Hindlimb muscle (tissue), 1 donor: ENCODE measurements at places on chromosomes 7 and 10.

- no peak for DNase-seq
These were observed 30.1 kb downstream of the CXCL12 start for GRCh38 chr10:44354771-44355170.

DNA sequence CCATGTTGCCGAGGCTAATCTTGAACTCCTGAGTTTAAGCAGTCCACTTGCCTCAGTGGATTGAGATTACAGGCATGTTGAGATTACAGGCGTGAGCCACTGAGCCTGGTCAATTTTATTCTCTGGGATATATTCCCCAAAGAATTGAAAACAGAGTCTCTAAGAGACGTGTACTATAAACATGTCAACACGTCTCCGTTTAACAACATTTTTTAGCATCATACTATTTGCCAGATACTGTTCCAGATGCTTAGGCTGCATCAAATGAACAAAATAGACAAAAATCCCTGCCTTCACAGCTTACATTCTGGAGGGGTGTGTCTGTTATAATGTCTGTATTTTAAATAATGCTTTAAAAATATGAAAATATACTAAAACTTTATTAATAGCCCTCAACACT is 54.1 kb upstream of the PRKG1 start:
- DNase-seq, result no peak

- DNase-seq, result peak; percentile 39
These were observed 16.1 kb downstream of the MYO1G start for GRCh38 chr7:44962483-44963251.

GRCh38 chr7:33926535-33926934 is 21.2 kb downstream of the BMPER start:
- DNase-seq, result no peak

GRCh38 chr7:28095231-28095630 is 85.4 kb downstream of the JAZF1 start:
- DNase-seq, result no peak

- DNase-seq, result no peak
These were observed 138.8 kb downstream of the SFMBT2 start for GRCh38 chr10:7272008-7272407.

GRCh38 chr7:131244259-131244852 is 83.3 kb upstream of the MKLN1 start:
- DNase-seq, result no peak

DNA sequence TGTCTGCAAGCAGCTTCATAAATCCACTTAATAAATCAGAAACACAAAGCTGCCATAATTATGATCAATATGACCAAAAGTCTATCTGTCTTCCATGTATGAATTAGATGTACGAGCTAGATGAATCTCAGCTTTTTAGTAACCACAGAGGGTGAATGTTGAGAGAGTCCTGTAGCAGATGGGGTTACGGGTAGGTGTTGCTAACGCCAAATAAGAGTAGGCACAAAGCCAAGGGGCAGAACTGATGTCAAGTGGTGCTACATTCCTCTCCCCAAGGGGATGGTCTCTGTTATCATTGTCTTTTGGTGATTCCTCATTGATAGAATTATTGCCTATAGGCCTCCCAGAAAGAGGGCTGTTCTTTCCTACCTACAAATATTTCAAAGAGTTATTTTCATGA is 257.8 kb downstream of the PCLO start:
- no peak for DNase-seq

GRCh38 chr10:110730345-110731050 is 86.4 kb downstream of the RBM20 start:
- no peak for DNase-seq

DNA sequence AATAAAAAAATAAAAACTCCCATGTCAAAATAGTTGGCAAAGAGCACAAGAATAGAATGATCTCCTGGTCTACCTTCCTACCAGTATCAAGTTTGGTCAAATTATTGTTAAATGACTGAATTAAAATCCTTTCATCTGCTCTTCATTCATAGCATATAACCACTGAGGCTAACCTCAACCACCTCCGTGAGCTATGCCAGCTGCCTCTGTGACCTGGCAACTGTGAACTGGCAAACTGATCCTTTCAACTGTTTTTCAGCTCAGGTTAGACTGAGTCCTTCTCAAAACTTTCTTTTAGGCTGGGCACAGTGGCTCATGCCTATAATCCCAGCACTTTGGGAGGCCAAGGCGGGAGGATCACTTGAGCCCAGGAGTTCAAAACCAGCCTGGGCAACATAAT is 36.1 kb downstream of the NUDCD3 start:
- no peak for DNase-seq

DNA sequence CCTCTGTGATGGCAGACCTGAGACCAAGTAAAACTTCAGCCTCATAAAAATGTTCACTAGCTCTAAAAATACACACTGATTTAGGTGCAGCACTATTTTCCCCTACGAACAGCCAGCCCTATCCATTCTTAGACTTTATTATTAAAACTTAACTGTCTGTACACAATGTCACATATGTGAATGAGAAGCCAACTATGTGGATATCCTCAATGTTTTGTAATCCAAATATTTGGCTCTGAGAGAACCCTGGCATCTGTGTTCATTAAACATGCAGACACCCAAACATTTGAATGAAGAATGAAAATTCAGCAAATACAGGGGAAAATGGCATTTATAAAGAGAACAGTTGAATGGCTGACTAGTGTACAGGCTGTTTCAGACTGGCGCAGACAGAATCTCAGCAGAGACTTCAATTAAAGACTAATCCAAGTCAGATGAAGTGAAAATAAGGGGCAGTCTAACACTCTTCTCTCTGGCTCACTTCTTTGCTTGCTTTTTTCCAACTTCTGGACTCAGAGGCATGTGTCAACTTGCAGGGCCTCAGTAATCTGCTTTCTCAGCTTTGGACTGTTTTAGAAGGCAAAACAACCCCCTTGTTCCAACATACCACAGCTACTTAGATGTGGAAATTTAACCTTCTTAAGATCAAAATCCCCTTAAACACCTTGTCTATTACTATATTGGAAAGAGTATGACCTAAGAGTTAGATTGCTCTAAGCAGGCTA is 47.4 kb upstream of the FAM180A start:
- peak; percentile 26 for DNase-seq

GRCh38 chr10:123250640-123251039 is 96.4 kb downstream of the BUB3 start:
- no peak for DNase-seq

DNA sequence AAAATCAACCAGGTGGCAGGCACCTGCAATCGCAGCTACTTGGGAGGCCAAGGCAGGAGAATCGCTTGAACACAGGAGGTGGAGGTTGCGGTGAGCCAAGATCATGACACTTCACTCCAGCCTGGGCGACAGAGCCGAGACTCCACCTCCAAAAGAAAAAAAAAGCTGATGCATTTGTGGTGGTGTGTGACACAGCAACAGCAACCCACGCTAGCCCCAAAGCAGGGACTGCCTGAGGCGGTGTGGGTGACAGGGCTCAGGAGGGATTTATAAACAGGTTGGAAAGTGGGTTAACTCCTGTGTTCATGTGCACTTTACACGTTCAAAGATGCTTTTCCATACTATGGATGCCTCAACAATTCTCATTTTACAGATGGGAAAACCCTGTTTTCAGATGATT is 395.9 kb upstream of the PODXL start:
- no peak for DNase-seq

DNA sequence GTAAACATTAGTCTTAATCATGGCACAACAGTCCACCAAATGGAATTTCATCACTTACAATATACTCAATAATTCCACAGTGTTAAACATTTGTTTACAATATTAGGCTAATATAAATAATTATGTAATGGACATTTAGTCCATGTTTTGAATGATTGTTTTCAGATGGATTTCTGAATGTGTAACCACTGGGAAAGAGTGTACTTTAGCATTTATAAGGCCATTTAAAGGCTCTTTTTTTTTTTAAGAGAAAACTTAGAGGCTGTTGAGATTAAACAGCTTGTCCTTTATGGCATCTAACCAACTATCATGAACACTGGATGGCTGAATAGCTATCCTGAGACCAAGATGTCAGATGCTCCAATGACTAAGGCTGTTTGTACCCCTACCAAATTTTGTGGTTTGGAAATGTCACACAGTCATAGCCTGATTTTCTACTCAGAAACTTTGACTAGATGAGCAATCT is 248.3 kb upstream of the GLI3 start:
- no peak for DNase-seq

DNA sequence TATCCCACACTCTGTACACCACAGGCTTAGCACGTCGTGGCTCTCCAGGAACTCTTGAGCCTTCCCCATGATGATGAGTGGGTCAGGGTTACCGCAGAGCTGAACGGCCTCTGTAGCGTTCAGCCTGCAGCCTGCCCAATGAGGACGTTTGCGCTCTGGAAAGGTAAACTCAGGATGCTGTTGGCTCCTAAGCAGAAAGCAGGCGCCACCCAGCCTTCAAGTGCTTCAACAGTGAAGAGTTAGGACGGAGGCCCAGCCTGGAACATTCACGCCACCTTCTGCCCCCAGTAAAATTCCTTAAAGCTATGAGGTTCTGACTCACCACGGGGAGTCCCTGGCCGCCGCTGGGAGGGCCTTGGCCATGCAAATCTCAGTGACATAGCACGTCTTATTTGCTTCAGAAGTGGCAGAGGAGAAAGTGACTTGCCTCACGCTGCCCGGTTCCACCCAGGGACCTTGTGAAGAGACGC is 161.5 kb upstream of the SH2B2 start:
- peak; percentile 25 for DNase-seq

GRCh38 chr7:90817151-90817550 is 221.0 kb downstream of the CDK14 start:
- DNase-seq, result peak; percentile 22

- no peak for DNase-seq
These were observed 13.5 kb downstream of the HERPUD2 start for GRCh38 chr7:35681231-35682029.

- DNase-seq, result no peak
These were observed 55.4 kb upstream of the ELN start for GRCh38 chr7:73972614-73973013.

DNA sequence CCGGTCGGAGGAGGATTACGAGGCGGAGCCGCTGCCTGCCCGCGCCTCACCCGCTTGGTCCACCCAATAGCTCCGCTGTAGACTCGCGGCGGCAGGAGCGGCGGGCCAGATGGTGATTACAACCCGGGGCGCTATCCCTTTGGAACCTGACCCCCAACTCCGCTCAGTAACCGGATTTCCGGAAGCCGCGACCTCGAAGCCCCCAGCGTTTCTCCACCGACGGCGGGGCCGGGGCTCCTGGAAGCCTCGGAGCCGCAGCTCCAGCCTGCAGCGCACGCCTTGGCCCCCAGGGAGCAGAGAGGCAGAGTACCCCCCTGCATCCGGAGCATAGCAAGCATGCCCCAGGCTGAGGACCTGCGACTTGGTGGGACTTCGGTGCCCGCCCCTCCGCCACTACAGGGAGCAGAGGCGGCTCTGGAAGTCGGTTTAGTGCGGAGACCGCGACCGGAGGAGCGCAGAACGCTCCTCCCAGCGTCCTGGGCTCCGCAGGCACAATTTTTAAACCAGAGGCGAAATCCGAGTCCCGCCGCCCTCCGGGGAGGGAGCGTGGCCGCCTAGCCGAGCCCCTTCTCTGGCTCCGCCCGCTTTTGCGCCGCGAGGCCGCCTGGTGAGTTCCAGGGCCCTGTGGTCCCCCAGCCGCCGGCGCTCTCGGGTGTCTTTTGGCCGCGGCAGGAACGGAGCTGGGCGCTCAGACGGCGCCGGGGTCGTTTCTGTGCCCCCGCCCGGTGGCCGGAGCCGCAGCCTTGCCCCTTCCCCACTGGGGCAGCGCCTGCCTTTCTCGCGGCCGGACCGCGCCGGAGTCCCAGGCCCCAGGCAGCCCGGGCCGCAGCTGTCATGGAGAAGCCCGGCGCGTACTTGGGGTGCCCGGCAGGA is 28.2 kb upstream of the BMS1 start:
- DNase-seq, result peak; percentile 47

DNA sequence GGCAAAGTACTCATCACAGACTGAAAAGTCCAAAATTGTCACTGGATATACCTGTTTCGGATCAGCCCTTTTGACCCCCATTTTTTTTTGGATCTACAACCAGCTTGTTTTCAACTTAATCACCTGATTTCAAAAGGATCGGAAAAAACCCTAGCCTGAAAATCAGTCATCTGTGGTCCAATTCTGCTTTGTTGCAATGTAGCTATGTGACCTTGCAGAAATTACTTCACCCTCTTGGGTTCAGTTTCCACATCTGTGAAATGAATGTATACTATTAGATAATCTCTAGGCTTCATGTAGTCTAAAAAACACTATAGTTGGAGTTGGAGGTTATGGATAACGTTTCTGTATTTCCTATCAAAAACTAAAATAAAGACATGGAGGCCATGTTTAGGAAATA is 37.1 kb downstream of the STEAP4 start:
- DNase-seq, result no peak

DNA sequence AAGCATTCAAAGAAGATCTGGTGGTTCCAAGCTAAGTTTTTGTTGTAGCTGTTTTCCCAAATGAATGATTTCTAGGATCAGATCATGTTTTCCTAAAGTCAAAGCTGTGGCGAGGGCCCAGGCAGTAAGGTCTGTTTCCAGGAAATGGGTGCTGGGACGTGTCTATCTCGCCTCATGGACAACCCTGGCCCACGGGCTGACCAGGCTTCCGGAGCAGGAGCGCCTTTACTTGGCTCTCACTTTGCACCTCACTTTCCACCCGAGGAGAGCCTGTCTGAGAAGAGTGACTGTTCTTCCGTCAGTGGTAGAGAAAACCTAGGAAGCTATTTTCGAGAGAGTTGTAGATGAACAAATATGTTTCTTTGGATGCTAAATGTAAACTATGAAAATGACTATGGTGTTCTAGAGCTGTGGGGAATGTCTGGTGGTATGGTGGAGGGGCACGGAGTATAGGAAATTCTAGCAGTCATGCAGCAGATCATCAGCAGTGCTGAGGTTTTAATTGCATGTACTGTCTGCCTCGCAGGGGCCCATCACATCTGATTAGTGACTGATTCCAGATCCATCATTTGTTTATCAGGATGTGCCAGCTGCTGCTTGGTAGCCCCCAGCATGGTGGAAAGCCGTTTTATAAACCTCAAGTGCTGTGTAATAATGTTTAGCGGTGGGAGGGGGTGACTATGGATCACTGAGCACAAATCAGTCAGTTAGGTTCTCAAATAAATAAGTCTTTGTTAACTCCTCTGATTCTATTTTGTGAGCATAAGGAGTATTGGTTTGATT is 66.6 kb downstream of the VWC2 start:
- no peak for DNase-seq

DNA sequence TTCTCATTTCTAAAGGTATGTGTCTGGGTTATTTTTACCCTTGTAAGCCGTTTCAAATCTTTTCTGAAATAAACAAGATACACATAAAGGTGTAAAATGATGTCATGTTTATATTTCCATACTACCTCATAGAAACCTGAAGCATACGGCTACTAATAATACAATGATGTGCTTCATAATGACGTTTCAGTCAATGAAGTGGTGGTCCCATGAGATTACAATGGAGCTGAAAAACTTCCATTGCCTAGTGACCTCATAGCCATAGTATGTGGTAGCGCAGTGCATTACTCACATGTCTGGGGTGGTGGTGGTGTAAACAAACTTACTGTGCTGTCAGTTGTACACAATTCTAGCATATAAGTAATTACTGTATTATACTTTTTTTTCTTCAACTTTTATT is 24.9 kb downstream of the EPDR1 start:
- DNase-seq, result no peak

- no peak for DNase-seq
These were observed 68.9 kb upstream of the NFE2L3 start for GRCh38 chr7:26083113-26083512.
